ENCODE measurements at places on chromosomes 4 and X.

- no peak for DNase-seq
Observed at GRCh38 chr4:155072417-155072816, 136.0 kb upstream of the NPY2R start.

DNA sequence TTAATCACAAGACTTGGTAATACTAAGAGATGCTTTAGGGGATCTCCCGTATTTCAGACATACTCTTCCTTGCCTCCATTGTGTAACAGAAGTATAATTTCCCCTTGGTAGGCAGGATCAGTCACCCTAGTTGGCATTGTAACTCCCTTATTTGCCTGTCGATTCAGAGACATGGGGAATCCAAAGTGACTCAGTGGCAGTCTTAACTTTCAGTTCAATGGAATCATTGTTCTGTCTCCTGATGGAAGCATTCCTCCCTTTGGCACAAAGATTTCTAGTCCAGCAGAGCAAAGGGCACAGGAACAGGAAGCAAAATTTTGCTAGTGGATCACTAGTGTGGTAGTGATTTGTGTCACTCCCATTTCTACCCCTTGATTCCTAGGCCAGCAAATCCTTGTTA is 80.4 kb downstream of the DCUN1D4 start:
- no peak for DNase-seq

DNA sequence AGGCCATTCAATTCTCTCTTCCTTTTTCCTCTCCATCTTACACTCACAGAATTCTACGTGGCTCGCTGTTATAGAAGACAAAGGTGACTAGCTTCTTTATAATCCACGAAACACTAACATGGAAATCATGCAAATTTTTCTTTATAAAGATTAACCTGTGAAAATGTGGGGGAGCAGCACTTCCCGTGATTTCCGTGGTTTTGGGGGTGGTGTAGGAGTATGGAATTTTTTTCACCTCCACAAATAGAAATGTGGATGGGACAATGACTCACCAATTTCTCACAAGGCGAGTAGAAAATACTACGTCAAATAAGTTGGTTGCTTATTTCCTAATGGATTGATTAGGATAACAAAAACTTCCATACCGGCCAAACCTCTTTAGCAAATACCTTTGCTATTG is 719.2 kb upstream of the TENM3 start:
- no peak for DNase-seq

- no peak for DNase-seq
Observed at GRCh38 chr4:55732864-55733263, 86.7 kb upstream of the EXOC1L start.

DNA sequence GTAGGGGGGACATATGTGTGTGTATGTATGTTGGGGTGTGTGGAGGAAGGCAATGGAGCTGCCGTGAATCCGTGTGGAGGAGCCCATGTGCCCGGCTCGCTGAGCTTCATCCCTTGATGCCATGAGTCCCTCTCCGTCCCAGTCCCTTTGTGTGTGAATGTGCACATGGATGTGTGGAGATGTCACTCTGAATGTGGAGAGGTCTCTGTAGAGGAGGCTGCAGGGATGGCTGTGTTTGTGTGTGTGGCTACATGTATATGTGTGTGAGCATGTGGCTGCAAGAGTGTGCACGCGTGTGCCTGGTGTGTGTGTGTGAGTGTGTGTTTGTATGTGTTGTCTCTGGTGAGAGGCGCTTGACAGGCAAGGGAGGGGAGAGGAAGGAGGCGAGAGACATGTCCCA is 1.3 kb downstream of the DLG3 start:
- no peak for DNase-seq

DNA sequence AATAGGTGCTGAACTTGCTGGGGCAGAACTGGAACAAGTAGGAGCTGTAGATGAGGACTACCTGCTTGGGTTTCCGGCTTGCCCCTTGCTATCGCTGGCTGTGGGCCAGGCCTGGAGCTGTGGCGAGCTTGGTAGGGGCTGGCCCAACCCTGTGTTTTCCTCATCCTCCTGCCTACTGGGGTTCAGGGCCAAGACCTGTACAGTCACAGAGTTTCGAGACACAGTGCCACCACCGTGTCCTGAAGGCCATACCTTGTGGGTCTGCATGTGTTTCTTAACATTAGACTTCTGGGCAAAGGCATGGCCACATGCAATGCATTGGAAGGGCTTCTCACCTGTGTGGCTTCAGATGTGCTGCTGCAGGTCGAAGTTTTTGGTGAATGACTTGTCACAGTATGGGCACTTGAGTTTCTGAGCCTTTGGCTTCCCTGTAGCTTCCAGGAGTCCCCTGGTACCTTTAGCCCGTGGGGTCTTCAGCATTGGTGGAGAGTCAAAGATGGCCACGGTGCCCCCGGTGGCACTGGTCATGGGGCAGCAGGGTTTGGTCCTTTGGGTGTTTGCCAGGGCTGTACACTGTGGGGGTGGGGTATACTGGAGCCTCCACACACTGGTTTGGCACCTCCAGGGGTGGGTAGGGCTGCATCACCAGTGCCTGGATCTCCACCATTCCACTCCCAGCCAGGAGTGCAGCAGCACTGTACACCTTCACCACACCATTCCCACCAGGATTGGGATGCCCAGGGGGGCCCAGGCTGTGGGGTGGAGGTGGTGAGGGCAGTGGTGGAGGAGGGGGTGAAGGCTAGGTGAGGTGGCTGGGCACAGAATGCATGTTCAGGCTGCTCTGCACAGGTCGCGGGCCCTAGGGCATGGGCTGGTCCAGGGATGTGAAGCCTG is 52.1 kb downstream of the CFAP299 start:
- no peak for DNase-seq

DNA sequence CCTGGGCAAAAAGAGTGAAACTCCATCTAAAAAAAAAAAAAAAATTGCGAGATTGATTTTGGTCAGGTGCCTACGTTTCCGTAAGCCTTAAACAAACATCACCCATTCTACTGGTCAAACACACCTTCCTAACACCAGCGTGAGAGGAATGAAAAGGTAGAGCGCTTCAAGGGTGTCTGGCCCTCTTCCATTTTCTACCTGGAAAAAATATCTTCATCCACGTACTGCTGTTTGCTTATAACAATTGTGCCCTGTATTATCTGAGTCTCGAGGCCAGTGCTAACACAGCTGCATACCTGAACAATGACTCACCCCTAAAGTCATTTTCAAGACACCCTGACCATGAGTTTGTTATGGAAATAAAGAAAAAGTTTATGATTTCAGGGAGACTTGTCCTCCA is 13.9 kb downstream of the TMSB4X start:
- DNase-seq = peak; percentile 45

DNA sequence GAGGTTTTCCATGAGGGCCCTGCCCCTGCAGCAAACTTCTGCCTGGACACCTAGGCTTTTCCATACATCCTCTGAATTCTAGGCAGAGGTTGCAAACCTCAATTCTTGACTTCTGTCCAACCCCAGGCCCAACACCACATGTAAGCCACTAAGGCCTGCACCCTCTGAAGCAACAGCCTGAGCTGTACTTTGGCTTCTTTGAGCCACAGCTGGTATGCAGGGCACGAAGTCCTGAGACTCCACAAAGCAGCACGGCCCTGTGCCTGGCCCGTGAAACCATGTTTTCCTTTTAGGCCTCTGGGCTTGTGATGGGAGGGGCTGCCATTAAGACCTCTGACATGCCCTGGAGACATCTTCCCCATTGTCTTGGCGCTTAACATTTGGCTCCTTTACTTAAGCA is 728.4 kb upstream of the FTHL17 start:
- DNase-seq = no peak

DNA sequence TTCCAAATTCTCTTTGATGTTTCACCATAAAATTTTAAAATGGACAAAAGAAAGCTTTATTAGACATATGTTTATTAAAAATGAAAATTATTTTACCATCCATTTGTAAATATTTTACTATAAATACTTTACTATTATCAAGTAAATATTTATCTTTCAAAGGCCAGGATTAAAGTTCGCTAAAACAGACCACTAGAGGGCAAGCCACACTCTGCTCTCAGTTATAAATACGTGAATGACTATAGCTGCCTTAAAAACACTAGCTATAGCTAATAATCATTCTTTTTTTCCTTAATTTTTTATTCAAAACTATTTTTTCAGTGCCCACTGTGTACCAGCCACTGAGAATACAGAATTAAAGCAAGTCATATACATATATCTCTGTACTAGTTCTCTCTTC is 38.6 kb downstream of the UNC5C start:
- no peak for DNase-seq

DNA sequence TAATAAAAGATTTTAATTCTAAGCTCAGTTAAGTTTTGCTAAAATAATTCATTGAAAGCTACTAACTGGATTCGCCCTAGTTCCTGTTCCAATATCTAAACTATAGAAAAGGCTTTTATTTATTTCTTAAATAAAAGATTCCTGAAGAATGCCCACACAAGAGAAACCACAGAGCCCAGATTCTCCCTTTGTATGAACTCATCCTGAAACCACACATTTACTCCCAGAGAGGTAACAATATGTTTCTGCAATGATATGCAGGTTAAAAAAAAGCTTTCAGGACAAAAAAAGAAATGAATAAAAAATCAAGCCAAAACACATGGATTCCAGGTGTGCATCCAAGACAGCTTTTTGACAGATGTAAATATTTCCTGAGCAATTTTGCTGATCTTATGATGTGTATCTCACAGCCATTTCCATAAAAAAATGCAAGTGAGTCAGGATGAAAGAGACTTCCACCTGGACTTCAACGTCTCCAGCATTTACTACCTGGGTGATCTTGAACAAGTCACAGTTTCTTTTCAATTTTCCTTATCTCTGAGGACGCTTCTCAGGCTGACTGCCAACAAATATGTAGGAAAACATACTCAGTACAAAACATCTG is 234.4 kb upstream of the FAT1 start:
- DNase-seq = no peak

DNA sequence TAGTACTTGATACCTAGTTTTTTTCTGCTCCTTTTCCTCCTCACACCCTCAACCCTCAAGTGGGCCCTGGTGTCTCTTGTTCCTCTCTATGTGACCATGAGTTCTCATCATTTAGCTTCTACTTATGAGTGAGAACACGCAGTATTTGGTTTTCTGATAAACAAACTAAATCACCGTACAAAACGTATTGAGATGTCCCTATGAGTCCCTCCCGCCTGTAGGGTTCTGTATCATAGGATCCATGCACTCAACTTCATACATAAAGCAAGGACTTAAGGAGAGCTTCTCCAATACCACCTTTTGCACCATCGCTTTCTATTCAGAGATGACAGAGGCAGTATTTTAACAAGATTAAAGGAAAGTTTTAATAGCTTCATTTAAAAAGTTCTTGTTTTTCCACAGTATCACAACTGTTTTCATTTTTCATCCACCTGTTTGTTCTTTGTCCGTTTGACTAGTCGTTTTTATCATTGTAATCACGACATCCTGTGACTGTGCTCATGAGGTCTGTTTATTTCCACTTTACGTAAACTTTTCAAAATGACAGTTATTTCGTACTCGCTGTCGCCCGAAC is 457 bp upstream of the RAB9A start:
- no peak for DNase-seq

DNA sequence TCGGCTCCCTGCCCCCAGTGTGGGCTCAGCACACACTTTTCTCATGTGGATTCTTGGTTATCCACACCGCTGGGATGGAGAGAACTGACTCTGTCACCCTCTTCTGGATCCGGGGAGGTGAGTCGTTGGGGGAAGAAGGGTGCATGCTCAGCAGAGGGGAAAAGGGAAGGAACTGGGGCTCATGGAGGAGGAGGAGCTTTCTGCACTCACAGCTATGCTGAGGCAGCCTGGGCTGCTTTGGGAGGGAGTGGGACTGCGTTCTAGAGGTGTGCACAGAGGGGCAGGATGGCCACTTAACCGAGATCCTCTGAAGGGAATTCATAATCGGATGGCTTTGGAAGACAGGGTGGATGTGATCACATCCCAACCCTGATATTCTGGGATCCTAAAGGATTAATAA is 51.6 kb downstream of the RTL5 start:
- DNase-seq = no peak

- no peak for DNase-seq
Observed at GRCh38 chr4:163167333-163167626, 590 bp upstream of the NAF1 start.

DNA sequence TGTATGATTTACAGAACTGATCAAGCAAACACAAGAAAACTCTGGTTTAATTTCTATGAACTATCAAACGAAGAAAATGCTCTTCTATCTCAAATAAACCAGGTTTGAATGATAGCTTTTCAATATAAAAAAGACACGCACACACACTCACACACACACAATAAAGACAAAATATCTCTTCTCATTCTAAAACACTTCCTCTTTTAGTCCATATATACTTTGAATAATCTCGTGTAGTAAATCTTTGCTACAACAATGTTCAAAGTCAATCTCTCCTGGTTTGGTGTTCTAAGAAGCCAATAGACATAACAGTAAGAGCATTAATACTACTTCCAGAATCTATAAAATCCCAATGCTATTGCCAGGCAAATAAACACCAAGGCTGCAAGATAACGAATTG is 13.3 kb downstream of the CXCL2 start:
- DNase-seq = no peak

GRCh38 chr4:113979148-113979904 is at the start of gene ARSJ:
ARSJ (minus strand) TSS chr4:113979647; CDS start chr4:113978834, 813 bp downstream.
- DNase-seq = peak; percentile 71

DNA sequence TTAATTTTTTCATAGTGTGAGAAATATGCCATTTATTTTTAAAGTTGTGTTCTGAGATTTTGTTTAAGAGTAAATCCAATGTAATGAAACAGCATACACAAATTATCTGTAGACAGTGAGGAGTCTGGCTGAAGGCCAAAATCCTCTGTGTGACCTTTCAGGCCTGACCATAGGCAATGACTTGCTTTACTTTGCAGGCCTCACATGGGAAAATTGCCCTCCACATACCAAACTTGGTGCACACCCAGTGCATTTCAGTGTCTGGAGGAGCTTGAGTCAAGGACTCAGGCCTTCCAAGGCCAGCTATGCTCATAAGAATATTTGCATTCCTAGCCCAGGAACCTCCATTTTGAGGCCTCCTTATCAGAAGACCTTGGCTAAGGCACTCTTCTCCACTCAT is 430.1 kb downstream of the GABRG1 start:
- no peak for DNase-seq

DNA sequence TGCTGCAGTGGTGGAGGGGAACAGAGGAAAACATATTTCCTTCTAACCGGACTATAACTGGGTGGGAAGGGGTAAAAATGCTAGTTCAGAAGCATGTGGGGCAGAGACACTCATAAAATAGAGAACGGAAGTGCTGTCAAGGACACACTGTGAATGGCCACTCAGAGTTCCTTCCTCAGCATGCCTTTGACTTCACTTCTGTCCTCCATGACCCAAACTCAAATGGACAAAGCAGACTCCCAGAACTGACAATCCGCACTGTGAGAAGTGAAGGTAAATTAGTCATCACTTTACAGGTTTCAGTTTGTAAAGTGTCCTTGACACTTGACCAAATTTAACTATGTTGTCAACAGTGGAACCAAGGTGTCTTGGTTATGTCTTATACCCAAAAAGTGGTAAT is 30.2 kb upstream of the ELF2 start:
- no peak for DNase-seq

- no peak for DNase-seq
Observed at GRCh38 chr4:110128472-110128919, 69.9 kb downstream of the ELOVL6 start.

DNA sequence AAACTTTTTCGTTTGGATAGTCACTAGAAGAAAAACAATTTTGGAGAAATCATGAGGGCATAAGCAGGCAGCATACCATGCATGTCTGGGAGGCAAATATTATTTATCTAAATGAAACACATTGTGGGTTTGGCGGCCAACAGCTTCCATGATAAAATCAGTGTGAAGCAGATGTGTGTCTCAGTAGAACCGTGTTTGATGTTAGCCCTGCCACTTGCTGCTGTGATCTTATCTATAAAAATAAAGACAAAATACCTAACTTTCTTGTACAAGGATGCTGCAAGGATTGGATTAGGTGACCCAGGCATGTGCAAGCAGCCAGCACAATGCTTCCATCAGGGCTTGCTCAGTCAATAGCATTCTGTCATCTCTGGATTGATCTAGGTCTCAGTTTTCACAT is 341.4 kb downstream of the PACRGL start:
- no peak for DNase-seq

Measured in HFFc6 (cell line).